ENCODE measurements at places on chromosomes 1 and 21. TPM values are rescaled to one million over a fixed set of nuclear protein-coding genes. Genes with fewer than 3 reads are reported as not detected.

The CLDN19 gene
- polyA plus RNA-seq = 96.7 TPM

GRCh38 chr1:237677979-237678378, 212.7 kb downstream of the ZP4 start:
- no peak for DNase-seq

- DNase-seq = no peak
Measured at GRCh38 chr1:9847269-9847668, 23.5 kb upstream of the CLSTN1 start.

GRCh38 chr1:17711577-17711910, 43.6 kb upstream of the ACTL8 start:
- no peak for DNase-seq

DNA sequence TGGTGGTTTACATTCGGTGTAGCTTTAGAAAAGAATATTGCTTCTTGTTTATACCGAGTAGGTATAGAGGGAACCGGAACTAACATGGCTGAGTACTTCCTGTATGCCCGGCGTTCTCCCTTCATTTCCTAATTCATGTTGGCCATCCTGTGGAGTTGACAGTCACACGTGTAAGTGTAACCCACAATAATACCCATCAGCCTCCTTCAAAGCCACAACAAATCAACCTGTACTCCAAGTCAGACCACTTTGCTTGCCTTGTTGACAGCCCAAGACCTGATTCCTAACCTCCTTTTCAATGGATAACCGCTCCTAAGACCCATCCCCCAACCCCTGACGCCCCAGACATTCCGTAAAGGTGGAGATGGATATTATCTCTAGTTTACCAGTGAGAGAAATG, 42.1 kb downstream of the UBE2U start:
- no peak for DNase-seq

DNA sequence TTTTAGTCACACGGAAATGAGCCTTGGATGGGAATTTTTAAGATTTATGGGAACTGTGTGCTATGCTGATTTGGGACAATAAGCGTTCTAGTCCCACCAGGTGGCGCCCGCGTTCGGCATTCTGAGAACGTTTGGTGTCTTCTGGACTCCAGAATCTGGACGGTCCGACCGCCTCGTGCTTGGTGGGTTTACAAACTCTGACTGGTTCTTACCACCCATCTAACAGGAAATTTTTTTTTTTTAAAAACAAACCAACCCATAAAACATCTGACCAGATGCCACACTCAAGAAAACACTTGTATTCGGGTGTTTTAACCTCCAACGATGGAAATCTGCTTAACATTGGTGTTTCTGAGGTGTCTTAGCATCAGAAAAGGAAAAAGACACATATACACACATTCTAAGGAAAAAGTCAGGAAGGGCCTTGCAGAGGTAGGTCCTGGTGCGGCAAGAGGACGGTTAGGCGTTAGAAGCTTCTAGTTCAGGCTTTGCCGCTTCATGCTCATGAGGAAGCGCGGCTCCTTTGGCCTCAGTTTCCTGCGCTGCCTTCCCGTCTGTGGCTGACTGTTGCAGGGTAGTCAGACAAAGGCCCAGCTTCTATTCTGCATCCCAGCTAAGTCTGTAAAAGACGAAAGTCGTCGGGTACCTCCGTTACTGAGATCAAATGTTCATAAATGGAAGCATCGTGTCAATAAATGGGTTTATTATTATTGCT, 814 bp upstream of the DYRK3 start:
- DNase-seq = peak; percentile 65
